Astrocyte (in vitro differentiated cells and primary cell): ENCODE measurements at places on chromosomes 7 and 10. TPM values are rescaled to one million over a fixed set of nuclear protein-coding genes. Genes with fewer than 3 reads are reported as not detected.

Gene MPP7
- total RNA-seq, result 6.9 and 7.1 TPM in 2 replicates

Gene CRHR2
- not detected in 2 replicates for total RNA-seq

Gene PDCD11
- 62.3 and 72.8 TPM in 2 replicates for total RNA-seq

Gene PODXL
- total RNA-seq, result 29.9 and 47.1 TPM in 2 replicates

Gene PRR15
- total RNA-seq, result 7.2 and 11.1 TPM in 2 replicates

Gene SHH
- total RNA-seq, result 0.16 and 0.79 TPM in 2 replicates

Gene PKD2L1
- not detected in 2 replicates for total RNA-seq

Gene ZNF503
- total RNA-seq, result 11.1 and 11.9 TPM in 2 replicates

DNA sequence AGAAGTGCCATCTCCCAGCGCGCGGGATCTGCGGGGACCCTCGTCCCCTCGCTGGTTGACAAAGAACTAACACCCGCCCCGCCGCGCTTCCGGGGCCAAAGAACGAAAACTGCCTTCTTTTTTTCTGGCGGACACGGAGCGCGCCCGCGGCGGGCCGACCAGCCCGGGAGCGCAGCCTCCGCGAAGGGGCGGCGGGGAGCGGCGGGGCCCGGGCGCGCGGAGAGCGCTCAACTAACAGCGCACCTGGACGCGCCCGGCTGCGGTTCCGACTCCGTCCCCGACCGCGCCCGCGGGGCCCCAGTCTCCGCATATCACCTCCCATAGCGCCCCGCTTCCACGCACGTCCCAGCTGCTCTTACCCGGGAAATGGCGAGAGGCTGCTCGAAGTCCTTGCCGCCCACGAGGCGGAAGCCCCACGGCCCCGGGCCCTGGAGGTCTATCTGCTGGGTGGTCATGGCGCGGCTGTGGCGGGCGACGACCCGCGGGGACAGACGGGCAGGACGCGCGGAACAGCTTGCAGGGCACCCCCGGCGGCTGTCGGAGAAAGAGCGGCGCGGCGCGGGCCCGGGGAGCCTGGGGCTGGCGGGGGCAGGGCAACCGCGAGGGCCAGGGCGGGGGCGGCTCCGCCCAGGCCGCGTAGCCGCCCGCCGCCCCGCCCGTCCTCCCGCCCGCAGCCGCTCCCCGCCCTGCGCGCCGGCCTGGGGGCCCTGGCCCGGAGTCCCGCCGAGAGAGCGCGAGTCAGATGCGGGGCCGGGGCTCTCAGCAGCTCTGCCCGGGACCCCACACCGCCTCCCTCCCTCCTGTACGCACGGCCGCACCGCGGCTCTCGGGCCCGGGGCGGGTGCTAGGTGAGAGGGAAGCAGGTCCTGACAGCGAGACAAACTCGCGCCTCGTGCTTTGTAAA is at the start of gene PDLIM1:
Gene PDLIM1 (minus strand): TSS at position 543 of the 904 bp plus-strand sequence. CDS start 88 bp downstream, at position 455.
- DNase-seq, result peak; percentile 16

DNA sequence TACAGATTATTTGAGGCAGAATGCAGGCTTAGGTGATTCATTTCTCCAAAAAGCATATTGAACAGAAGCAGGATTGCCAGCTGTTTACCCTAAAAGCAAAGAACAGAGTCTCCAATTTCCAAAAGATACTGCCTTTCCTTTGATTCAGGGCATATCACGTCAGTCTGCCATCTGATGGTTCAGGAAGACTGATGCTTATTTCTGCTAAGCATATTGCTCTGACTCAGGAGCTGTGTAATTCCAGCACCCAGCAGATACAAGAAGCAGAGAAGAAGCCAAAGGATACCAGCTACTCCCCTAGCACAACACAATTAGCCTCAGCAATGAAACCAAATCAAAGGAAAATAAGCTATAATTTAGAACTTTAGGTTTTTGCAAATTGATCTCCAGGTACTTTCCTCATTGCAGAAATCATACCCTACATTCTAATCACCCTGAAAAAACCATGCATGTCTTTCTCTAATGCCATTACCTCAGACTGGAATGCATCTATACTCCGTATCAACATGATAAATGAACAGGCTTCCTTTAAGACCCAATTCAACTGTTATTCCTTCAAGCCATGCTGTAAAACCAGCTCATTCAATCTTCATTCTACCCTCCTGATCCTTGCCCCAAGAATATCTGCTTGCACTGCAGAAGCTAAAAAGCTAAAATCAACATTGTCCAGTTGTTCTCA is 55.1 kb downstream of the ABI1 start:
- peak; percentile 57 for DNase-seq

GRCh38 chr7:98617960-98618418 is 904 bp downstream of the NPTX2 start:
- DNase-seq, result no peak

DNA sequence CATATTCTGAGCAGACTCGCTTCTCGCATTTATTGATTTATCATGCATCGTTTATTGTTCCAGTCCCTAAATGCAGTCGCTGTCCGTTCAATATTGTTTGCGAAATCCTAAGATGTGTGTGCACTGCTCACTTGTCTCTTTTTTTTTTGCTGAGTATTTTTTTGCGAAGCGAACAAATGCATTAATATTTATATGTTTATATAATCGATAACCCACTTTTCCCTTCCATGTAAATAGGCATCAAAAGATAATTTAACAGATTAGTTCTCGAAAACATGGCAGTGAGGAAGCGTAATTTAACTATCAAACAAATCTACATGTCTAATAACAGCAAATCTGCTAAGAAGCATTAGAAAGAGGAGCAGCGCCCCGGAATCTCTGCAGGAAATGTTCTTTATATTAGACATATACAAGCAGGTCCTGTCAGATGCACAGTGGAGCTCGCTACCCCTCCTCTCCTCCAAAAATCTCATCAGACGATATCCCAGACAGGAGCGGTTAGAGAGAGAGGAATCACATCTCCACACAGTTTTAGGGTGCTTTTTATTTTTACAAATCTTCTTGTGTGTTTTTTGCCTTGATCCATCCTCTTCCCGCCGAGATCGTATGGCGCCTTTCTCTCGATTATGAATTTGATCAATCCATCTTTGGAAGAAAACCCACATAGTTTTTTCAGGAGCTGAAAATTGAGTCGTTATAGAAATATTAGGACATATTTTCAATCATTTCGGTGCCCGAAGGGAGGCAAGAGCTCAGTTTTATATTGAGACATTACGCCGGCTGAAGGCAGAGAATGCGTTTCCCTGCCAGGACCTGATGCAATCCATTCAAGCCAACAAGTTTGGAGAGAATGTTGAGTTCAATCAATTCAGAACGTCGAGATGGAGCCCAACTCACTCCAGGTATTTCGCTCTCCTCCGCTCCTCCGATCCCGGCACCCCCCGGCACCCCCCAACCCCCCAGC is at the start of gene ARID5B:
Gene ARID5B (plus strand): TSS at position 871 of the 964 bp plus-strand sequence. CDS start 11 bp downstream, at position 882.
- peak; percentile 68 for DNase-seq

DNA sequence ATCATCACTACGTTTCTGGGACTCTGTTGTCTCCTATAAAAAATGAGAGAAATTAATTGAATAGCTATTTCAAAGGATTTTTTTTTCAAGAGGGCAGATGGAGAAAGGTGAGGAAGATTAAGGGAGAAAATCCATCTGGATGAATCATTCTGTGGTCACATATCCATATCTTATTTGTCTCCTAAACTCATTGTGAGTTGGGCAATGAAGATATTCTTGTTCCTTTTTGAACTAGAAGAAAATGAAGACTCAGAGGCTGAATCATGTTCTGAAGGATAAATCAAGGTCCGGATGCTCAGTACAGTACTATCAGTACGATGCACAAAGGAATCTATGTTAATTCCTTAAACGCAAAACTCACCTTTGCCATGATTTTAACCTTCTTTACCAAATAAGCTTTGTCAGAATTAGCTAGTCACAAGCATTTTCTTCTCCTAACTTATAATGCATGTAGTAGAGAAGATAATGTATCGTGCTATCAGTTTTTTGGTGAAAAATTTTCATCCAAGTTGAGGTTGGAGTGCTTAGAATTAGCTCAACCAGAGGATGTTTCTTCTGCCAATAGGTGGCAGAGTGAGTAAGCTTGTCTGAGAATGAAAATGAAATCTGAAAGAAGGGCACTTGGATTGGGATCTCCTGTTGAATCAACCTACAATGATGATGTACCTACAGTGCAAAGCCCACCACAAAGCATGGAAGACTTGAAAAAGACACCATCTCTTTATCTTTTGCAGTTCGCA is 446.9 kb downstream of the KIF20B start:
- peak; percentile 86 for DNase-seq

DNA sequence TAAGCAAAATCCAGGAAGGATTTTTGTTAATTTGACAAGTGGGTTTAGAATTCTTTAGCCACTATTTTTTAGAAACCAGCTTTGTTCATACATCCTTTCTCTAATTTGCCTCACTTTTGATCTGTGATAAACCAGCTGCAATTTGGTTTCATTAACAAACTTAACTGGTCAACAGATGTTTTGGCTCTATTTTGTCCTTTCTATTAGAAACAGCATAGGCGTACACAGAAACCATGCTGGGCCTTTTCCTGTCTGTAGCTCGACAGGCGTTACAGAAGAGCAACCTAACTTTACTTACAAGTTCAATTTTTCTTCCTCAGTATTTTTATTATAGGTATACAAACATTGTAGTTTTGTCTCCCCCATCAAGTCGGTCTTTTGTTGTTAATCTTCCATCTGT is 28.2 kb downstream of the KAT6B start:
- DNase-seq, result no peak

DNA sequence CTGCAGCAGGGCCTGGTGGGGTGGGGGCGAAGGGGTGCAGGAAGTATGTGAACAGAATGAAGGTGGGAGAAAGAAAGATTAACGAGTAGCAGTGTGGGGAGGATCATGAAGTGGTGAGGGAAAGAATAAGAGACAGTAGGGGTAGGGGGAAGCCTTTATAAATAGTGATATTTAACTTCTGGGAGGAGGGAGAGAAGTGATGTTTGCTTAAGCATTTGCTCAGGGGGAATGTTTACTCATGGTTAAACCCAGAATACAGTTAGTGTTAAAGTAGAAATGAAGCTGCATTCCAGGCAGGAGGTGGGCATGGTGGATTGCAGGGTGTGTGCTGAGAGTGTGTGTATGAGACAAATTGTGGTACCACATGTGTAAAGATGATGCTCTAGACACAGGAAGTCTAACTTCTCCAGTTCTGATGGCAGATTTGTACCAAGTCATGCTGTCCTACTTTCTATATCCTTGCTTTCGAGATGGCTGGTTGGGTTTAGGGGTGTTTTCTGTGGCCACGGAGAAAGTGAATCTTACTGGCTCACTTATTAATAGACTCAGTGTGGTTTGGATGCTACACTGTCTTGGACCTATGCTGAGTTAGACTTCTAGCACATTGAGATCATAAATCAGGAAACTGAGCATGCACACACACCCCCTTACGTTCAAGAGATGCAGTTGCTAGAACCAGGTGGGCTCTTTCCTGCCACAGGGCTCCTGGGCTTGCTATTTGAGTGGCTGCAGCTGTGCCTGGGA is 10.6 kb upstream of the DNMBP start:
- no peak for DNase-seq

- no peak for DNase-seq
These were observed 30.1 kb upstream of the GLCCI1 start for GRCh38 chr7:7938471-7938870.

- no peak for DNase-seq
These were observed 34.1 kb upstream of the MKI67 start for GRCh38 chr10:128160297-128160711.

GRCh38 chr7:75055830-75056772 is 17.5 kb downstream of the RCC1L start:
- peak; percentile 91 for DNase-seq

- DNase-seq, result no peak
These were observed 63.4 kb downstream of the RAMP3 start for GRCh38 chr7:45220846-45221618.

- peak; percentile 94 for DNase-seq
These were observed at the start of gene GLCCI1 for GRCh38 chr7:7968544-7969305. GLCCI1 (plus strand) TSS chr7:7968796; CDS start chr7:7969351, 555 bp downstream.

GRCh38 chr7:44325201-44325671 is at the start of gene CAMK2B:
CAMK2B (minus strand) TSS chr7:44325594; CDS start chr7:44325421, 173 bp downstream.
- no peak for DNase-seq

DNA sequence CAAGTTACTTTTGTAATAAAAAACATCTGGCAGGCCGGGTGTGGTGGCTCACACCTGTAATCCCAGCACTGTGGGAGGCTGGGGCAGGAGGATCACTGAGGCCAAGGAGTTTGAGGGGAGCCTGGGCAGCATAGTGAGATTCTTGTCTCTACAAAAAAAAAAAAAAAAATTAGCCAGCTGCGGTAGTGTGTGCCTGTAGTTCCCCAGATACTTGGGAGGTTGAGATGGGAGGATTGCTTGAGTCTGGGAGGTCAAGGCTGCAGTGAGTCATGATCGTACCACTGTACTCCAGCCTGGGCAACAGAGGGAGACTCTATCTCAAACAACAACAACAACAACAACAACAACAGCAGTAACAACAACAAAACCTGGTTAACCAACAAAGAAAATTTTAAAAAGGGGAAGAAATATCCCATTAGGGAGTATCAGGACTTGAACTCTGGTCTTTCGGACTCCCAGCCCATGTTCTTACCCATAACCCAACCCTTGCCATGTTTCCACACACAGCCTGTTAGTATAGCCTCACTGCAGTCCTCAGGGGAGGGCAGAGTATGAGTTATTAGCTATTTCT is 17.2 kb downstream of the PALD1 start:
- no peak for DNase-seq

DNA sequence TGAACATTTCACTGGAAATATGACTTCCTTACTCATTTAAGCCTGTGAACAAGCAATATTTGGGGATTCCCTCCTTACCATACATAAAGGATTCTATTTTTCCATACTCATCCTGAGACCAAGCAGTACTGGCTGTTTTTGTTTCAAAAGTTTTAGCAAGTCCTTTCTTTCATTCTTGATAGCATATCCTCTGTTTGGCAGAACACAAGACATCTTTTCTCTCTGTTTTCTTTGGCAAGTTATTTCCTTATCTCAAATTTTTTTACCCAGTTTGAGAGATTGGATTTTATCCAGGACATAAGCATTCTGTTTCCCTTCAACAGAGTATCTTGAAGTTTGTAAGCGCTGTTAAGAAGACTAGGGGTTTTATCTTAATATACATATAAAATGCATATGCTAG is 3.0 kb upstream of the WASL start:
- peak; percentile 20 for DNase-seq

DNA sequence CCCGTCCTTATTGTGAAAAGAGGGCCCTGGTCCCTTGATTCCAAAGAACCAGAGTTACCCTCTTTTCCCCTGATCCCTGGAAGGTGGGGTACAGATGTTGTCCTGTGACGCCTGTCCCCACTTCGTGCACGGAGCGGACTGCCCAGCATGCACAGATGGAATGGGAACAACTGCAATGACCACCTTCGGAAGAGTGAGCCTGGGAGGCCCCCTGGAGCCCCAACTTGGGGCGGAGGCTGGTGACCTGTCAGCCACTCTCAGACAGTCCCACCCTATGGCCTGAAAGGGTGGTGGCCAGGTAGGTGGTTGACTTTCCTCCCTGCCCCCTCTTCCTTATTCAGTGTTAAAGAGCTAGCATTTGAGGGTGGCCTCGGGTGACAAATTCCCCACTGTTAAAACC is 196.6 kb upstream of the GALNT17 start:
- no peak for DNase-seq

GRCh38 chr7:7384228-7384627 is 151.4 kb downstream of the COL28A1 start:
- DNase-seq, result no peak
